ENCODE measurements at places on chromosomes 7 and 10.
A peak's percentile ranks its signal among the peaks of the same experiment; 100 is the strongest.

DNA sequence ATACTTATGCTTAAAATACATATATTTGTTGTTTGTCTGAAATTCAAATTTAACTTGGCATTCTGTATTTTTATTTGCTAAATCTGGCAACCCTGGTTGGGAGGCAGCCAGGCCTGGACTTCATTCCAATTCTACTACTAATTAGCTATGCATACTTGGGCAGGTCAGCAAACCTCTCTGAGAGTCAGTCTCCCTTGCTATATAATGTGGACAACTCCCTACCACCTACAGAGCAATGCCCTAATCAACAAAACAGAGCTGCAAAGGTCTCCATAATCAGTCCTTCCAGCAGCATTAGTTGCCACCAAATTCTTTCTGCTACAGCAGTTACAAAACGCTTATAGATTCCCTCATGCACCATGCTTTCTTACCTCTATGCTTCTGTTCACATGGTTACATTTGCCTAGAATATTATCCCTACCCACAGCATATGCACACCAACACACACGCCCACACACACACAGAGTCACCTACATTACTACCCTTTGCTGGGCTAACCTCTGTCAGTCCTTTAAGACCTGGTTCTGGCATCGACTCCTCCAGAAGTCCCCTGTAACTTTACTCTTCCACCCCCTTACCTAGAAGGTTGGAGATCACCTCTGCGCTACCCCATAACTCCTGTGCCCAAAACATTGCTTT, 188.7 kb downstream of the FGFR2 start:
- no peak for DNase-seq

GRCh38 chr7:29811586-29811985, 5.3 kb downstream of the WIPF3 start:
- DNase-seq, result peak; percentile 26

DNA sequence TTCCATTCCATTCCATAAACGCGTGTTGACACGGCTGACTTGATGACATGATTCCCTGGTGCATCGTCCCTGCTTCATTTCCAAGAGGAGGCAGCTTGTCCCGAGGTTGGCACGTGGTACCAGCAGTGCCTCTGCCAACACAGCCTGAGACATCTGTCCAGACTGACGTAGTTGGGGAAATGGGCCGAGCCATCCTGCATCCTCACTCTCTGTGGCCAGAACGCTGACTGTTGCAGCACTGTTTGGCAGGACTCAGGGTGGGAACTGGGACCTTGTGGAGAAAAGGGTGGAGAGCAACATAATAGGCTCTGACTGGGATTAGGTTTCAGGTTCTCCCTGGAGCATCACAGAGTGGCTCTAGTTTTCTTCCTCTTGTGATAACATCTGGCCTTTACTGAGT, 118.6 kb upstream of the BTBD16 start:
- DNase-seq, result no peak

GRCh38 chr7:158917818-158918217, 61.5 kb downstream of the DYNC2I1 start:
- DNase-seq, result no peak

DNA sequence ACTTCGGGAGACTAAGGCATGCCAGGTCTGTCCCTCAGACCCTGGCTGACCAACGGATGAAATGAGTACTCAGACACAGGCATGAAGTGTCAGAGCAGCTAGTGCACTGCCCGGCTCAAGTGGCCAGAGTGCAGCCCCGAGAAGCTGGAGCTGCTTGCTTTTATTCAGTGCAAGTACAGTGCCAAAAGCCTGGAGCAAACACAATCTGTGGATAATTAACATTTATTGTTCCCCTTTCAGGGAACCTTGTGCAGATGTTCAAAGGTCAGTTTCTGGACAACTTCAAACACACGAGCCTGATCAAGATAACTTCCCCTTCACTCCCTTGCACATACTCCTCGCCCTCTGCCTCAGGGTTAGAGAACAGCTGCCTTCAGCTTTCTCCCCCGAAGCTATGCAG, 7.9 kb upstream of the ATE1 start:
- no peak for DNase-seq

DNA sequence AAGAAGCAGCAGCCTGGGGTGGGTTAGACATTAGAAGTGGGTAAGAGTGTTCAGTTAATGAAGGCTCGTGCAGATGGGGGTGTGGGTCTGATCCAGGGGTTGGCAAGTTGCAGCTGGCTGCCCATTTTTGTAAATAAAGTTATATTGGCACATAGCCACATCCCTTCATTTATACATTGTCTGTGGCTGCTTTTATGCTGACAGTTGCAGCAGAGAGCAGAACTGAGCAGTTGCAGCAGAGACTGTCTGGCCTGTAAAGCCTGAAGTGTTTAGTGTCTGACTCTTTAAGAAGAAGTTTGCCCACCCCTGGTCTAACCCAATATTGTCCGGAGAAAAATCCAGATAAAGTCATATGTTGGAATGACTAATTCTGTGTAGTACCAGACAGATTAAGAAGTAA, 38.1 kb downstream of the GLRX3 start:
- DNase-seq, result no peak

DNA sequence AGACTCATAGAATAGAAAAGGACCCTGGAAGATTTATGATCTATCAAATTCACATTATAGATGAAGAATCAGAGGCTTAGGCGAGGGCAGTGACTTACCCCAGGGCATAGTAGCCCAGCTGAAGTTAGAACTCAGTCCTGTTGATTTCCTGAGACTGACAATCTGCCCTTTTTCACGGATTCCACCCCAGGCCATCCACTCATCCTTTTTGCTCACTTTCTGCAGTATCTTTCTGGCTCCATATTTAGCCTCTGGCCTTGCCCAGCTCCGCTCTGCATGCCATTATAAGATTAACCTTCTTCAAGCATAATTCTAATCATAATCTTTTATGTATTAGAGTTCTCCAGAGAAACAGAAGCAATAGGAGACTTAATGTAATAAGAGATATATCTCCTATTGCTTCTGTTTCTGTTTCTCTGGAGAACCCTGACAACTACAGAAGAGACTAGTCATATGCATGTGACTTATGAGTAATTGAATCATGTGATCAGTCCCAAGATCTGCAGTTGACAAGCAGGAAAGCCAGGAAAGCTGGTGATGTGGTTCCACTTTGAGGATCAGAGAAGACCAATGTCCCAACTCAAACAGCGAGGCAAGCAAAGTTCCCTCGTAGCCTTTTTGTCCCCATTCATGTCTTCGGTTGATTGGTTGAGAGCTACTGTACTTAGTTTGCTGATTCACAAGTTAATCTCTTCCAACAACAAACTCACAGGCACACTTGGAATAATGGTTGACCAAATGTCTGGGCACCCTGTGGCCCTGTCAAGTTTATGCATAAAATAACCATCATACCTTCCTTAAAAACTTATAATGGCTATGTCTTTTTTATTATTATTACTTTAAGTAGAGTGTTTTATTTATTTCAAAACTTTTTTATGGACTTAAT, 412.1 kb downstream of the SUGCT start:
- no peak for DNase-seq

DNA sequence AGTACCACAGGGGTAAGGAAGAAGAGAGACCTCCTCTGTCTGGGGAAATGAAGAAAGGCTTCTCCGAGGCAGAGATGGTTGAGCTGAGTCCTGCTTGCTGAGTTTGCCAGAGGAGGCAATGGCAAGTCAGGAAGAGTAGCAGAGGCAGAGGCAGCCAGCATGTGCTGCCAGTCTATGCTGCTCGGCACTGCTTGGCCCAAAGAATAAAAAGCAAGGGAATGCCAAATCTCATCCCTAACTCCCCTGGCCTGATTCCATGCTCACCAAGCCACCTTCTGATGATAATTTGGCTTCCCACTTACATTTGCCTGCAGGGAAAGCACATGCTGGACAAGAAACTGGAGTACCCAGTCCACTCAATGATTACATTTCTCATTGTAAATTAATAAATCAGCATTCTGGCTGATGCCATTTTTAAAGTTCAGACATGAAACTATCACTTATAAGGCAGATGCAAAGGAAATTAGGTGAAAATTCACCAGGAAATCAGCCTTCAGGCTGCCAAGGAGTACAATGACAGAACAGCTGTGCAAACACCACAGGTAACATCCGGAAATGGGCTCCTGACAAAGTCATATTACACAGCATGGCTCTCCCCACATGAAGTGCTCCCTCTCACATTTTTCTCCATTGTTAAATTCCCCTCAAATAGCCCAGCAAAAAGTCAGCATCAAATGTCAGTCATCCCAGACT, 245.9 kb downstream of the MTERF1 start:
- peak; percentile 98 for DNase-seq

DNA sequence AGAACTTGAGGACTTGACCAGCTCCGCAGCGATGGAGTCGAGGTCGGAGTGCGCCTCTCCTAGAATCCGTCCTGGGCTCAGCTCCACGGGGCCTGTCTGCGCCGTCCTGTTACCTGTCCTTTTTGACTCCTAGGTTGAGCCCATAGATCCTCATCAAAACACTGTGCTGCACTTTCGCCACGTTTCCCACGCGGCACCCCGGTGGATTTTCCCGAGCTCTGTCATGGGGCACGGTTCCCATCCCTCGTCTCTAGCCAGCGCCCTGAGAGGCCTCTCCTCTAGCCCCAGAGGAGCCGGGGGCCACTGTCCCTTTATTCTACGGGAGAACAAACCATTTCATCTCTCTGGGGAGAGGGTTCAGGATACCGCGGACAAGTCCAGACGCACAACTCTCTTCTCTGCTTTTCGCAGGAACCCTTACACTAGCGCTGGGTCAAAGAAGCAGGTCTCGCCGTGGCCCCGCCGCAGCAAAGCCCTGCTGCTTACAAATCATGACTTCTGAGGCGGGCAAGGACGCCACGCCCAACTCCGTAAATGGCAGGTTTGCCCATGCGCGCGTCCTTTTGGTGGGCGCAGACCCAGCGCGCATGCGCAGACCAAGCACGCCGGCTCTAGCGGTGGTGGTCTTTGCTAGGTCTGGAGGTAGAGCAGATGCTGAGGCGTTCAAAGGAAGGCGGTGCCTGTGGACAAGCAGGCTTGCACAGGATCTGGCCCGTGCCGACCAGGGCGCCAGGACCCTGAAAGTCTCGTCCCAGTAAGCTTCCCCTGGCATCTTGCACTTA, 10.3 kb upstream of the ANKRD7 start:
- DNase-seq, result peak; percentile 93

GRCh38 chr10:14653271-14654161, 121.2 kb downstream of the FAM107B start:
- peak; percentile 28 for DNase-seq
